Forelimb muscle (tissue), 1 donor: ENCODE measurements at places on chromosomes 5 and 9.

- DNase-seq: peak; percentile 39
Observed at GRCh38 chr5:129857116-129857515, 47.1 kb upstream of the CHSY3 start.

GRCh38 chr5:141919218-141920119 lies 4.2 kb upstream of the DELE1 start:
- no peak for DNase-seq

DNA sequence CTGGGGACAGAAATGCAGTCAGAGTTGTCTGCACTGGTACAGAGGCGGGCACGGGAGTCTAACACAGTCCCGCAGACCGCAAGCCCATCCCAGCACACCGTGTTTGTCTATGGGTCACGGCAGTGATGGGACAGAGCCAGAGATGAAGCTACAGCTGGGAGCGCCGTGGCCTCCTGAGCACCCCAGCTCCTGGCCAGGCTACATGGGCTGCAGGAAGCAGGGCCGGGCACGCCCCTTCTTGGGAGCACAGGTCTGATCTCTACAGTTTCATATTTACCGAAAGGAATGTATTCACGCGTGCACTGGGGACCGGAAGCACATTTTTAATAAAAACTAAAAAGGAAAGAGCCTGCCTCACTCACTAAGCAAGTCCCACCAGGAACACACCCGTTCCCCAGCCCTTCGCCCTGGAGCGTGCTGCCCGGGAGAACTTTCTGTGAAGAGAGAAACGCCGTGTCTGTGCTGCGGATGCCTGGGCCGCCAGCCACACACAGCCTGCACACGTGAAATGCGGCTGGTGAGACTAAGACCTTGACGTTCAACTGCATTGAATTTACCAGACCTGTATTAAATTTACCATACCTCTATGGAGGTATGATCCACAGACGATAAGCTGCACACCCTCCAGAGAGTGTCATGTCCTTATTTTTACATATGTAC lies 81.1 kb downstream of the VAV2 start:
- no peak for DNase-seq

- DNase-seq: no peak
Observed at GRCh38 chr5:136133922-136134379, 1.3 kb downstream of the SMAD5 start.

DNA sequence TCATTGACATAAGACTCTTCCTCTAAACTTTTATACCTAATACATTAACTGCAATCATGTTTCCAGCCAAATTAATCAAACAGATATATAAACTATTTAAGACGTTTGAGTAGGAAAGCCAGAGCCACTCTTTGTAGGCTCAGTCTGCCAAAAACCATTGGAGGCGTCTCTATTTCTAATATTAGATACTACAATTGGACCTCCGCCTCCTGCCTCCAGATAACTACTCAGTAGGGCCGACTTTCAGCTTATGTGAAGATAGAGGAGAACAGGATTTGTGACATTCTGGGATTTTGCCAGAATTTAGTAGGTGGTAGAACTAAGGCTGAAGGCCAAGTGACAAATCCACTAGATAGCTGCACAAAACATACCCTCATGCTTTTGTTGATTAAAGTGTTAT lies 463.0 kb downstream of the CETN3 start:
- no peak for DNase-seq

DNA sequence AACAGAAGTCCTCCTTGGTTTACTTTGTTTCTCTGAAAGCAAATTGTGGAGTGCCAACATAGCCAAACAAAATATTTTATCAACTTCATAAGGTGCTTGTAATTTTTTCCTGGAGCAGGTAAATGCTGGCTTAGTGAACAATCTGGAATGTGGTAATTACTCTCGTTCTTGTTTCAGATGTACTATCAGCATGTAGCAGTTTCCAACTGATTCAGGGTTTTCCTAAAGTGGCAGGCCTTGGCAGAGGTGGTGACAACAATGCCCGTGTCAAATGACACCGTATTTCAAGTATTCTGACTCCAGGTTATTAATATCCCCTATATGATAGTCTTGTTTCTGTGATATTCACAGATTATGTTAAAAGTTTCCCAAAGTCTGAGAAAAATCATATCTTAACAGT lies 1.2 kb downstream of the C9orf72 start:
- no peak for DNase-seq

- no peak for DNase-seq
Observed at GRCh38 chr5:38331831-38332230, 73.5 kb downstream of the EGFLAM start.

DNA sequence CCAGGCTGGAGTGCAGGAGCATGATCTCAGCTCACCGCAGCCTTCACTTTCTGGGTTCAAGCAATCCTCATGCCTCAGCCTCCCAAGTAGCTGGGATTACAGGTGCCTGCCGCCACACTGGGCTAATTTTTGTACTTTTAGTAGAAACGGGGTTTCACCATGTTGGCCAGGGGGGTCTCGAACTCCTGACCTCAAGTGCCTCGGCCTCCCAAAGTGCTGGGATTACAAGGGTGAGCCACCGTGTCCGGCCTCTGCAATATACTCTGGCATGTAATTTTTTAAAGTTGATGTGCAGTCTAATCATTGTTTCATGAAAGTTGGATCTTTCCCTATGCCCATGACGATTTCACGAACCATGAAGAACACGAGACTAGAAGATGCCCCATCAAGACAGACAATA lies 28.6 kb upstream of the PPP1R26 start:
- DNase-seq: no peak

- peak; percentile 77 for DNase-seq
Observed at GRCh38 chr5:59317023-59317773, 576.3 kb downstream of the PDE4D start.

- DNase-seq: no peak
Observed at GRCh38 chr5:177483994-177484901, 10.8 kb upstream of the DBN1 start.

GRCh38 chr5:74934949-74935751 lies 69.0 kb upstream of the FAM169A start:
- no peak for DNase-seq

GRCh38 chr5:151002250-151002649 lies 18.1 kb upstream of the GPX3 start:
- no peak for DNase-seq

- no peak for DNase-seq
Observed at GRCh38 chr5:111676466-111676865, 80.5 kb downstream of the NREP start.

GRCh38 chr5:150179019-150179620 lies 10.7 kb upstream of the SLC6A7 start:
- no peak for DNase-seq

GRCh38 chr5:163529698-163530097 lies 24.3 kb downstream of the MAT2B start:
- no peak for DNase-seq

- DNase-seq: no peak
Observed at GRCh38 chr5:173451651-173452050, 123.4 kb upstream of the STC2 start.

DNA sequence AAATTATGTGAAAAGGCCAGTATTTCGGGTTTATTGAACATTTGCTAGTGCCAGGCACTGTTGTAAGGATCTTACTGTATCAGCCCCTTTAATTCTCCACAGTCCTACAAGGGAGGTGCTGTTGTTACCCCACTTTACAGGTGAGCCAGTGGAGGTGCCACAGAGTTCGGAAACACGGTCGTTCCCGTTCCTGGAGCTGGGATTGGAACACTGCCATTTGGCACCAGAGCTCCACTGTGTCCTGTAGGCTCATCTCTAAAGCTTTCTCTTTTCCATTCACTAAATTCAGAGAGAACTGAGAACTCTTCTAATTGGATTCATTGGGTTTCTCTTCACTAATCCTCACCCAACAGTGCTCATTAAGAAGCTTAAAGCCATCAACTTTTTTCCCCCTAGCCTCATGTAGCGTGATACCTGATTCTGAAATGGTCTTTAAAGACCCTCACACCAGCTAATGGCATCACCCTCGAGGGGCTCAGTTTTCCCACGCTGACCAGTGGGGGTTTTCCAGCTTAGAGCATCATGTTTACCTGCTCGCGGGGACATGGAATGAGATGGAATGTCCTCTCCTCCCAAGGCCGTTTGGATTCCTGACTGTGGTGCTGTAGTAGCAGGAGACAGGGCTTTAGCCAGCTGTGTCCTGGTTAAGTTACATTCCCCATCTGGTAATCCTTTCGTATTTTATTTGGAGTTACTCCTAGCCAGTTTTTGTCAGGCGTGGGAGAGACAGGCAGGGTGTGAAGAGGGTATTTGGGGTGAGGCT lies 5.8 kb downstream of the ERGIC1 start:
- no peak for DNase-seq

GRCh38 chr5:38187532-38187931 lies 70.8 kb upstream of the EGFLAM start:
- DNase-seq: no peak

- no peak for DNase-seq
Observed at GRCh38 chr9:35267710-35268109, 105.9 kb downstream of the UNC13B start.

- DNase-seq: no peak
Observed at GRCh38 chr5:181133610-181134231, 2.8 kb upstream of the OR2V1 start.

- DNase-seq: no peak
Observed at GRCh38 chr9:128374221-128374675, 3.1 kb downstream of the URM1 start.

GRCh38 chr9:23941051-23941450 lies 115.0 kb upstream of the ELAVL2 start:
- DNase-seq: no peak

DNA sequence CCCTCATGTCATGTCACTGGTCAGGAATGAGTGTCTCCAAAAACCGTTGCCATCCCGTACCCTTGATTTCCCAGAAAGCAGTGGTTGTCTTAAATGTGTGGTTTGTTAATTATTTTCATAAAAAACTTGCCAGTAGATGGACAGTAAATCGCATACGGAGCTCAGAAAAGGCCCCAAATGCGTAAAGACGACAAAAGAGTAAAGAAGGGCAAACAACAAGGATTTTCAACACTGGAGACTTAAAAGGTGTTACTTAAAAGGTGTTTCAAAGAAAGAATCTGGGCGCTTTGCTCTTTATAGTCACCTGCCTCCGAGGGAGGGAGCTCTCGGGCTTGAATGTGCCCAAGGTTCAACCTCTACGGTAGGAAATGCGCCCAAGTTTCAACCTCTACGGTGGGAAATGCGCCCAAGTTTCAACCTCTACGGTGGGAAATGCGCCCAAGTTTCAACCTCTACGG lies 734 bp downstream of the KIF27 start:
- DNase-seq: no peak

DNA sequence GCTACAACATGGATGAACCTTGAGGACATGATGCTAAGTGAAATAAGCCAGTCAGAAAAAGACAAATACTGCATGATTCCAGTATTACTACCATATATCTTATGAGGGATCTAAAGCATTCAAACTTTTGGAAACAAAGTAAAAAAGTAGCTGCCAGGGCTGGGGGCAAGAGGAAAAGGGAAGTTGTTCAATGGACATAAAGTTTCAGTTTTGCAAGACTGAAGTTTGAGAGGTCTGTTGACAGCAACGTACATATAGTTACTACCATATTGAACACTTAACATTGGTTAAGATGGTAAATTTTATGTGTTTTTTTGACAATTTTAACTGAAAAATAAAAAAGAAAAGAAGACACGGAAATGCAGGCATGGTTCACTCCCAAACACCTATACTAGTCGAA lies 77.6 kb downstream of the MAPKAP1 start:
- DNase-seq: no peak

DNA sequence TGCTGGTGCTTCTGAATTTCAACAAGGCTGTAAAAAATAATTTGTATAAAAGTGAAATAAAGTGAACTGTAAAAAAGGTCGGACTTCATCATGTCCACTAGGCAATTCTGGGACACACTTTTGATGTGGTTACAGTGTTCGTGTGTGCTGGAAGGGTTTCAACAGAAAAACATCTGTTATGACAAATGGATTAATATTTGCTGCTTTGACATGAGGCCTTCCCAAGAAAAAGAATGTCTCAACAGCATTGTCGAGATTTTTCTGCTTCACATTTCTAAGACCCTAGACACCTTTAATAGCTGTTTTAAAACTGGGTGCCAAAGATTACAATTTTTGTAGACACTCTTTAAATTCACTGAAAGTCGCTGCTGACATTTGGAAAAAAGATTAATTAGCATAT lies 216.6 kb downstream of the SLC12A2 start:
- no peak for DNase-seq

GRCh38 chr9:8036914-8037524 lies 237.4 kb upstream of the DMAC1 start:
- no peak for DNase-seq

- DNase-seq: no peak
Observed at GRCh38 chr9:135222881-135223760, 135.7 kb downstream of the OLFM1 start.

DNA sequence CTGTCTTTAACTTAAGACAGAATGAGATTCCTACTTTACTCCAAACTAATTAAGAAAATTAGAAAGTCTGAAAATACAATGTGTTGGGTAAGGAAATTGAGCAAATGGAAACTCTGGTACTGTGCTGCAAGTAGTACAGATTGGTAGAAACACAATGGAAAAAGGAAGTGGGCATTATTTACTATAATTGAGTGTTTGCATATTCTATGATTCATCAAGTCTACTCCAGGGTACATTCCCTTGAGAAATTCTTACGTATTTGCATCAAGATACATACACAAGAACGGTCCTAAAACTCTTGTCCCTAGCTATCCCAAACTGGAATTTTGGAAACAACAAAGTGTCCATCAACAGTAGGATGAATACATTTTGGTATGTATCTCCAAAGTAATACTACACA lies 123.5 kb upstream of the TARS1 start:
- no peak for DNase-seq

DNA sequence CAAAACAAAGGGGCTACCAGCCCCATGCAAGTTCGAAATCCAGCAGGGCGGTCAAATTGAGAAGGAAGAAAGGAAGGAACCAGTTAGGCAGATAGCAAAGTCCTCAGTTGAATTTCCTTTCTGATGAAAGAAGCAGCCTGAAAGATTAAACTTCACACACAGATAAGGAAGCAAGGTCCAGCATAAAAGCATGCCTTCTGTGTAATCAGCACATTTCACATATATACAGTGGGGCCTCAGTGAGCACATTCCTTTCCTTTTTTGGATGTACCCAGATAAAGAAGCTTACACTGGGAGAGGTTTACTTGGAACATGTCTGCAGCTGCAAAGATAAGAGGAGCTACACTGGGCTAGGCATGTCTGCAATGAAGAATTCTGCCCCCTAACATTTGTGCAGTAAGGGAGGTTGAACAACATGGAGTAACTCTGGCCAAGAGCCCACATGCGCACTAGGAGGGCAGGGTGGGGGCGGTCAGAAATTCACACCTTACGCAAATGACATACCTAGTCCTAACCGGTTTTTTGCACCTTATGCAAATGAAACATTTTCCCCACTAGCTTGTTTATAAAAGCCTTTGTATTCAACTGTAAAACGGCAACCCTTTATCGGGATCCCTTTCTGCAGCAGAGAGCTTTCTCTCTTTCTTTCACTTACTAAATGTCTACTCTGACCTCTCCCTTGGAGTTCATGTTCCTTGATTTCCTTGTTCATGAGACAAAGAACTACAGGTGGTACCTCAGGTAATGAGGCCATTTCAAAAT lies 149.7 kb upstream of the FBXL17 start:
- DNase-seq: no peak
